ENCODE measurements at places on chromosomes 6 and 20.

- DNase-seq: no peak
Observed at GRCh38 chr20:13222319-13222716, 1.2 kb downstream of the ISM1 start.

DNA sequence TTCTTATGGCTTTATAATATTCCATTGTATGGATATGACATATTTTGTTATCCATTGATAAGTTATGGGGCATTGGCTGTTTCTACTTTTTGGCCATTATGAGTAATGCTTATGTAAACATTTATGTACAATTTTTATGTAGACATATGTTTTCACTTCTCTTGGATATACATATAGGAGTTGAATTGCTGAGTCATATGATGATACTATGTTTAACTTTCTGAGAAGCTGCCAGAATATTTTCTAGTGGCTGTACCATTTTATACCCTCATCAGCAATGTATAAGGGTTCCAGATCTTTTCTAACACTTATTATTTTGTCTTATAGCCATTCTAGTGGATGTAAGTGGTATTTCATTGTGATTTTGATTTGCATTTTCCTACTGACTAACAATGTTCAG, 23.1 kb downstream of the OTOR start:
- peak; percentile 46 for DNase-seq

DNA sequence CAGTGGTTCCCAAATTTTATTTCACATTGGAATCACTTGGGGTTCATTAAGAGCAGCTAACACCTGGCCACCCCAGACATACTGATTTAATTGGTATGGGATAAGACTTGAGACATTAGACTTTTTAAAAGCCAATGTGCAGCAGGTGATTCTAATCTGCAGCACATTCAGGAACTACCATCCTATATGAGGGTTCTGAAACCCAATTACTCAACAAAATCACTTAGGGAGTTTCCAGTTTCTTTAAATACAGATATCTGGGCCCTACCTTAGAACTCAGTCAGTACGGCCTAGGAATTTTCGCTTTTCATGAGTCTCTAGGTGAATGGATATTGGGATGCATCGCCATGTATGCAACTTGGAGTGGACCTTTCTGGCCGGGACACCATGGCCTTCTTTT, 24.0 kb upstream of the L3MBTL3 start:
- no peak for DNase-seq

GRCh38 chr6:16803294-16804200, 42.3 kb upstream of the ATXN1 start:
- DNase-seq: peak; percentile 87

GRCh38 chr6:156658186-156658965, 118.8 kb upstream of the ARID1B start:
- peak; percentile 90 for DNase-seq

DNA sequence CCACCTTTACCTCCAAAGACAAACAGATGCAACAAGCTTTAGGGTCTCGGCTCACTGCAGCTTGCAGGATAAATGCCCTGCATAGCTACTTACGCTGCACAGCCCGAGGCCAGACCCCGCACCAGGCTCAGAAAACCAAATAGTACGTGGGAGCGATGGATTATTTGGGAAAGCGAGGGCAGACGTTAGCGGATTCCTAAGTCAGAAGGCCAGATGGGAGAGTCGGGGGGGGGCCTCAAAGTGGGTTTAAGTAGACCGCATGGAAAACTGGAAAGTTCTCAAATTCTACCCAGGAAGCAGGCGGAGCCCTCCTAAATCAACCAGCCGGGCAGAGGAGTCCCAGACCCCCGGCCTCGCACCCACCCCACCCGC, 382 bp downstream of the SFT2D1 start:
- DNase-seq: no peak

GRCh38 chr6:56913285-56914074, 41.4 kb upstream of the BEND6 start:
- DNase-seq: no peak

- no peak for DNase-seq
Observed at GRCh38 chr6:148866657-148867268, 119.9 kb downstream of the UST start.

- DNase-seq: no peak
Observed at GRCh38 chr6:34207695-34208443, 28.8 kb upstream of the HMGA1 start.

GRCh38 chr6:42942444-42942843, 13.2 kb downstream of the CNPY3 start:
- DNase-seq: no peak

DNA sequence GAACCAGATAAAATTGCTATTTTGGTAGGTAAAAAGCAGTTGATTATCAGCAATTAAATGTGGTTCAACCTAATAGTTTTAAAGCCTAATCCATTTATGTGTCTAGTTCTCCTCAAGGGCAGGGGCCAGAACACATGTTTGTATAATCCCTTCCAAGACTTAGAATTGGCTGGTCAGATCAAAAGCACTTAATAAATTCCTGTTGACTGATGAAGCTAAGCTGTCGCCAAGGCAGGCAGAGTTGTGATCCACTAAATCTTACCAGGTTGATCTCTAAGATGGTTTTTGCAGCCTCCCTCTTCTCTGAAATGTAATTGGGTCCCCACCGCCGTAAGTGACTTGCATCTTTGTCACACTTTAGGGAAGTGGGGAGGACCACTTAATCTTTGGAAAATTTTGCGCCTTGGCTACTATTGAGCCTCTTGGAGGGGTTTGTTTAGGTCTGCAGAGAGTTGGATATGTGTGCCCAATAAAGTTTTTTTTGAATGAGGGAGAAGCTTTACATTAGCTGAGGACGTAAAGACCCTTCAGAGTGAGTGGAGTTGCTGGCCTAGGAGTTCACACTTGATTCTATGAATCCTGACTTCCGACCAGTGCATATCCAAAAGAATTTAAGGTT, 65.9 kb downstream of the PHF20 start:
- DNase-seq: no peak

GRCh38 chr20:47318586-47319516, 37.6 kb downstream of the ZMYND8 start:
- DNase-seq: peak; percentile 78

DNA sequence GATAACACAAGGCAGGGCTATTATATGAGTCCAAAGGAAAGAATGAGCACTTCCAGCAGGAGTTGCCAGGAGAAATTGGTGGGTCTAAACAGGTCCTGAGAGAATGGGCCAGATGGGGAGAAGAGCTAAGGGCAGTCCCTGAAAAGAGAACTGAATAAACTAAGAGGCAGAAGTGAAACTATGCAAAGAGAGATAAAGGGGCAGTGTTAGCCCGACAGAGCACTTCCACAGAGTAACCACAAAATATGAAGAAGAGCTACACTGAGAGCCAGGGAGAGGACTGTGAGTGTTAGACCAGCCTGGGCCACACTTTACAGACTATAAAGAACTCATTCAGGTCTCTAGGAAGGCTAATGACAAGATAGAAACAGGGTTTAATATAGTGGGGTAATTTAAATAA, 43.8 kb downstream of the RALGAPA2 start:
- no peak for DNase-seq

DNA sequence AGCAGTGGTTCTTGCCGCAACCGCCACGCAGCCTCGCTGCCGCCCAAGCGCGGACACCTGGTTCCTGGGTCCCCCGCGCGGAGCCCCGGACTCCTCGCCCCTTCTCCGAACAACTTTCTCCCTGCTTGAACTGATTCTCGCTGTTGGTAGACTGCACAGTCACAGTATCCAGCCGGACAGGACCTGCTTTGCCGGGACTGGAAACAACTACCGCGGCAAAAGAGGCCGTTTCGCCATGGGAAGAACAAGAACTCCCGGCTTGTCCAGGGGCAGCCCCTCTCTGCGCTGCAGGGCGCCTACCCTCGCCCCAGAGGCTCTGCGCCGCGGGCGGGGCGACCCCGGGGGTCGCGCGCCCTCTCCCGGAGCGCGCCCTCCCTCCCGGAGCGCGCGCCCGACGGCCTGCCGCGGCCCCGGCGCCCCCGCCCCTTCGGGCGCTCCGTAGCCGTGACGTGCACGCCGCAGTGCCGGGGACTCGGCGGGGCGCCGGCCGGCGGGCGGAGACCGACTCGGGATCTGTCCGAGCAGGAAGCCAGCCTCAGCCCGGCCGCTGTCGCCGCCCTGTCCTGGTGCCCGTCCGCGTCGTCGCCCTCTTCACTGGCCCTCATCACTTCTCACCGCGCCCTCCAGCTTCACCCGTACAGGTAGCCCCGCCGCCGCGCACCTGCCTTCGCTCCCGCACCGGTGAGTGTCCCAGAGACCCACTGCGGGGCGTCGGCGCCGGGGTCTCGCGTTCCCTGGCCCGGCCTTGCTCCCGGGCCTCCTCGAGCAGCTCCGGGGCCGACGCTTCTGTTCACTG, at the start of gene MYO6:
MYO6 (plus strand) TSS at position 497 of the 796 bp plus-strand sequence. CDS start 68,309 bp downstream, outside the sequence.
- DNase-seq: peak; percentile 64

DNA sequence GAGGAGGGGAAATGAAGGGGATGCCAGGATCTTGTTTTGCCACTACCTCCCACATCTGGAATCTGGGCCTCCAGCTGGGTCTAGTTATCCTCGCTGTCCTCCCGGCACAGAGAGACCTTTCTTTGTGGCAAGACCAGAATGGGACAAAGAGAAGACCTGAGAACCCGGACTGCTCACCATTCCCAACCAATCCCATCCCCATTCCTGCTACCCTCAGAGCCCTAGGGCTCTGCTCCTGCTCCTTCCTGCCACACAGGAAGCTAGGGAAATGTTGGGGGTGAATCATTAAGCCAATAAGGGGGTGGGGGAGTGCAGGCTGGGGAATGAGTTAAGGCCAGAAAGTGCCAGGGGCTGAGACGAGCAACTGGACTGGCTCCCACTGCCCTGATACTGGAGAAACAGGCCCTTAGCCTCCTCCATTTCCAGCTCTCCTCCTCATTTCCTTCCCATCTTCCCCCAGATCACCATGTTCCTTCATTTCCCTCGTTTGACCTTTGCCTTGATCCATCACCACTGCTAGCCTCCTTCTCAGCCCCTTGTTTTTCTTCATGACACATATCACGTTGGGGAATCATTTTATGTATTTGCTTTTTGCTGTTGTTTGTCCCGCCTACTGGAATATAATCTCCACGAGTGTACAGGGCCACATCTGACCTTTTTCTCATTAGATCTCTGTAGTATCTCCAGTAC, 4.6 kb upstream of the IER3 start:
- DNase-seq: peak; percentile 71

GRCh38 chr20:23362392-23363256, 642 bp downstream of the GZF1 start:
- DNase-seq: peak; percentile 12

- DNase-seq: no peak
Observed at GRCh38 chr6:145744619-145745018, 9.3 kb upstream of the EPM2A start.

- DNase-seq: peak; percentile 94
Observed at GRCh38 chr20:54345301-54345724, 130.1 kb upstream of the DOK5 start.

GRCh38 chr20:39538317-39538716, 576.2 kb downstream of the DHX35 start:
- DNase-seq: no peak

- peak; percentile 89 for DNase-seq
Observed at GRCh38 chr6:158219228-158219627, 51.1 kb downstream of the GTF2H5 start.

DNA sequence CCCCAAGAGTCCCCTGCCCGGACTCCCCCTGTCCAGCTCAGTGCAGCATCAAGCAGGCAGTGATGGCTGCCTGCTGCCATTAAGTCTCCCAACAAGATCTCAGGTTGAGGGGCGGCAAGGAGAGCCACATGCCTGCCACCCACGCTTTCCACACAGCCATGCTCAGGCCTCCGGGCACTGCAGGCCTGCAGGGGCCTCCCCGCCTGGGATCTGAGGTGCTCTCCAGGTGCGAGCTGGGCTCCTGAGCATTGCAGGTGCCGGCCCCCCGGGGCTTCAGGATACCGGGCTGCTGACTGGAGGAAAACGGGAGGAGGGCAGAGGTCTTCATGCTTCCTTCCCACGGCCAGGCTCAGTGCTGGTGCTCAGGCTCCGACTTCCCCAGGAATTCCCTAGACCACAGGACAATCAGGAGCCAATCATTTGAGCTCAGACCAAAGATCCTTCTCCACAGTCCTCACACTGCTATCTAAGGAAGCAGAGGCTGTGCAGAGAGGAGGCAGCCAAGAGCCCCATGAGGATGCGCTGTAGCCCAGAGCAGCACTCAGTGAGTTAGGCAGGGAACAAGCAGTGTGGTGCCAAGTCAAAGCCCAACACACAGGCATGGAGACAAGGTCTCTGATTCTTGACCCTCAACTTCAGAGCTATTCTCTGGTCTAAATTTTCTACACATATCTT, 52.7 kb downstream of the PYGB start:
- DNase-seq: peak; percentile 30

DNA sequence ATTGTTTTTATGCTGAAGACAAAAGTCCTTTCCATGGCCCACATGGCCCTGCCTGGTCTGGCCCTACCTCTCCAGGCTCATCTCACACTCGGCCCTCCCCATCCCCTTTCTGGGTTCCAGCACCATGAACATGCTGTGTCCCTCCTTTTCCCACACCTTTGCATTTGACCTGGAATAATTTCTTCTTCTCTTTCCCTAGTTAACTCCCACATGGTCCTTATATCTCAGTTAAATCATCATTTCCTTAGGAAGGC, 38.9 kb downstream of the PIGU start:
- no peak for DNase-seq

GRCh38 chr6:122616877-122617276, 6.7 kb downstream of the PKIB start:
- no peak for DNase-seq

DNA sequence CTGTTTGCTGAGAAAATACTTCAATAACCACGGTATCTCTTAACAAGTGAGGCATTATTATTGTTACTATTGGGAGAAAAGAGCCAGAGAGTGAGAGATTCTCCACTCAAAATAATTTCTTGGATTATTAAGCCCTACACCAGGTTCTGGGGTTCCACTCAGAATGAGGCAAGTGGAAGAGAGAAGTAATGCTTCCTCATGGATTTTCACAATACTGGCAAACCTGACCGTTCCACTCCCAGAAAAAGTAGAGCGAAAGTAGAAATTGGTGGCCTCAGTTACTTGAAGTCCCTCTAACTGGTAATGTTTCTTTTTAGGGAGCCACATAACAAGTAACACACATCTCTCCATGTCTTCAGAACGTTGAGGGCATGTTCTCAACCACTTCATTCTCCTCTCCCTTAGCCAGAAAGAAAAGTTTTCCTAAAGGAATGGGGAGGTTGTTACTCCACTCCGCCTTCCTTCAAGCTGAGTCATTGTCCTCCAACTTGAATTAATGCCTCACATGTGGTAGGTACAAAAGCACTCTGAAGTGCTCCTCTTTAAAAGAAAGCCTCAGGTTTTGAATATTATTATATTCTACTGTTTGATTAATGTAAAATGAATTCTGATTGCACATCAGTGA, 1.9 kb downstream of the BAG2 start:
- peak; percentile 87 for DNase-seq

DNA sequence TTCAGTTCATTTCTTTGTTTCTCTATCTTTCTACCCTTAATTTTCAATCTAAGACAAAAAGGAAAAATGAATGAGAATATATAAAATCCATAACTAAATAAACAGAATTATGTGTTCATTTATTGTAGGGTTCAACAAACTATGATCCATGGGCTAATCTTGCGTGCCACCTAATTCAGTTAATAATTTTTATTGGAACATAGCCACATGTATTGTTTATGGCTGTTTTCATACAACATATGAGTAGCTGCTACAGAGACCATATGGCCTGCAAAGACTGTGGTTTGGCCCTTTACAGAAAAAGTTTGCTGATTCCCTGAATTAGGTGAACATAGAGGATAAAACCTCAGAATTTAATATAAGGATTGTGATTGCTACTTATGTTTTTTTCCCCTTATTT, 21.8 kb downstream of the SENP6 start:
- DNase-seq: no peak

- DNase-seq: no peak
Observed at GRCh38 chr20:44536175-44536574, 14.3 kb upstream of the SERINC3 start.

- peak; percentile 96 for DNase-seq
Observed at GRCh38 chr6:63804381-63804956, 168.9 kb downstream of the PHF3 start.
